Choroid plexus epithelial cell (primary cell): ENCODE measurements at places on chromosomes 2 and 18.

DNA sequence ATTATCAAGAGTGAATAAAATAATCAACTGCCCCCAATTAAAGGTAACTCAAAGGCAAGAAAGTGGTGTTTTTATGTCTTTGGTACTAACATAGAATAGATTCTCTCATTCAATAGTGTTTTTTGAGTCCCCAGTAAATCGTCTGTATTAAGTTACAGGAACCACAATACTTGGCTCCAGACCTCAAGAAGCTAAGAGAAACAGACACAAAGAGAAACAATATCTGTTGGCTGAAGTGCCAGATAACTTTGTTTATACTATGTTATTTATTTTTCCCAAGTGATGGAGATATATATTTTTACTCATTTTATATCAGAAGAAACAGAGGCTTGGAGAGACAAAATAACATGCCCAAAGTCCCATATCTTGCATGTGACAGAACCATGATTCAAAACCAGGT, 201.7 kb upstream of the HNRNPA3 start:
- no peak for DNase-seq

GRCh38 chr2:119174216-119174992, 15.9 kb upstream of the C1QL2 start:
- DNase-seq, result peak; percentile 41

- no peak for DNase-seq
Observed at GRCh38 chr18:57856557-57857280, 53.6 kb upstream of the ATP8B1 start.

DNA sequence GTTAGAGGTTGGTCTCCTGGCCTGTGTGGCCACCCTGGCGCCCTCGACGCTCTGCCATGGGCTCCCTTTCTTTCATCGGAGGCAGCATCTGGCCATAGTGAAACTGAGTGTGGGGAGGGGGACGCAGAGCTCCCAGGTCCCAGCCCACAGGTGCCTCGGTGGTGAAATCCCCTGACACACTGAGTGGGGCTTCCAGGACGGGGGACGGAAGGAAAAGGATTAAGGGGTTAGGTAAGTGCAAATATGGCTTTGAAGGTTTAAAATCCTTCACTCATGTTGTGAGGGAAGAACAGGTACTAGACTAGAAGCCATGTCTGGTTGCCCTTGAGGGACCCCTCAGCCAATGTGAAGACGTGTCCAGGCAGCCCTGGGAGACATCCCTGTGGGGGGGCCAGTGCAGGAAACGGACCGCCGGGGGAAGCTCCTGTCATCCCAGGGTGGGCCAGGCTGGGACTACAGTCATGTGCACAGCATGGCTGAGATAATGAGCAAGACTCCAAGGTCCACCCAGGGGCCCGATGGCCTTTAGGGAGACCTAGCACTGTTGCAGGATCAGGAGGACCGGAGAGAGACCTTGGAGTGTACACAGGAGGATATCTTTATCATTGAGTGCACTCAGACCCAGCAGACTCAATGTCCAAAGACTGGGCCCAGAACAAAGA, 36.3 kb downstream of the RTP5 start:
- DNase-seq, result no peak

- DNase-seq, result peak; percentile 93
Observed at GRCh38 chr2:18950361-18950851, 361.0 kb upstream of the NT5C1B start.

- no peak for DNase-seq
Observed at GRCh38 chr2:238912228-238912915, 64.5 kb downstream of the TWIST2 start.

- DNase-seq, result no peak
Observed at GRCh38 chr18:25516747-25517498, 165.0 kb upstream of the ZNF521 start.

- peak; percentile 74 for DNase-seq
Observed at GRCh38 chr18:48539406-48540250, 797 bp downstream of the CTIF start.

DNA sequence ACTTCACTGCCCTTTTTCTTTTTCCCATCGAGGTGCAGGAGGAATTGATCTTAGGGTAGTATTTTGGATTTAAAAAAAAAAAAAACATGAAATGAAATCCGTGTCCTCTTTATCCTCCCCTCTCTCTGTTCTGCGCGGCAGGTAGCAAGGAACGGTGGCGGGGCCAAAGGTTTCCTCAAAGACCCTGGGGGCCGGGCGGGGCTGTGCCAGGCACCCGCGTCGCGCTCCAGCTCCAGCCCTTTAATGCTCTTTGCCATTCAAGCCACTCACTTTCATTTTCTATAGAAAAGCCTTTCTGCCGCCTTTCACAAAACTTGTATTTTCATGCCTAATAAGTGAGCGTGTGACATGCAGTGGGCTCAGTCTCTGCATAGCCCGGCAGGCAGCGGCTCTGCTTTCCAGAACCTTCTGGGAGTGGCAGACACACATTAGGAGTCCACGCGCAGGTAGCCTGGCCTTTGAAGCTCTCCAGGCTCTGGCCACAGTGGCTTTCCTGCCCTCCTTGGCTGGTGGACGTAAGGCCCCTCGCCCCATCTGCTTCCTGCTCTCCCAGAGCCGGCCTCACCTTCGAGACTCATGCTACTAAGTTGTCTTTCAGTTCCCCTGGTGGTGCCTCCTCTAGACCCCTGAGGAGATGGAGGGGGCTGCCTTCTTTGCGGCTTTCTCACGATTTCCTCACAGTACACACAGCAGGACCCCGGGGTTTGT, 41.7 kb downstream of the AGAP1 start:
- no peak for DNase-seq

DNA sequence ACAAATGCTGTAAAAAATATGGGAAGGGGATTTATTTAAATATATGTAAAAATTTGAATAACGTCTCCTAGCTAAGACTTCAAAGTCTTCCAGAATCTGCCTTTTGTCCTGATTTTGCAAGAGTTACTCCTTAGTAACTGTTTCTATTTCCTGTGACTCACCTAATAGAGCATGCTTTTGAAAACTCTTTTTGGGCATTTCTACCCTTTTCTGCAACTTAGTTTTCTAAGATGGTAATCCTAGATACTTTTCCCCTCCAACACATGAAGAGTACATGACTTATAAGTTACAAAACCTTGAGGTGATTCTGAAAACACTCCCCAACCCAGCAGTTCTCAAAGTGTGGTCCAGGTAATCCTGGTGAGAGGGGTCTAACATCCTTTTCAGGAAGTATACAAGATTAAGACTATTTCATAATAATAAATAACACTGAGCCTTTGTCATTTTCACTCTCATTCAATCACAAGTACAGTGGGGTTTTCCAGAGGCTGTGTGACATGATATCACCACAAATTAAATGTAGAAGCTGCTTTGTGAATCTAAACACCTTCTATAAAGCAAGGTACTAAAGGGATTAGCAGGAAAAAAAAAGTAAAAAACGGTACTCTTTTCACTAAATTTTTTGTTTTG, 31.9 kb downstream of the PPP4R3B start:
- DNase-seq, result peak; percentile 79
